ENCODE measurements at places on chromosomes 6 and 20. TPM values are rescaled to one million over a fixed set of nuclear protein-coding genes. Genes with fewer than 3 reads are reported as not detected.

HTR1E gene
- not detected for polyA plus RNA-seq

MYT1 gene
- 0.01 TPM for polyA plus RNA-seq

SLC24A3 gene
- polyA plus RNA-seq: 0.15 TPM

OTOR gene
- polyA plus RNA-seq: not detected

PTCHD4 gene
- polyA plus RNA-seq: 0.13 TPM

CRISP2 gene
- polyA plus RNA-seq: not detected

VGLL2 gene
- polyA plus RNA-seq: not detected

ECI2 gene
- 54.9 TPM for polyA plus RNA-seq

ACSS2 gene
- polyA plus RNA-seq: 134 TPM

CDC25B gene
- polyA plus RNA-seq: 64.1 TPM

ISM1 gene
- 0.68 TPM for polyA plus RNA-seq

DEFB115 gene
- not detected for polyA plus RNA-seq

KCNK5 gene
- 0.02 TPM for polyA plus RNA-seq

RAB32 gene
- polyA plus RNA-seq: 96.0 TPM

ELOVL4 gene
- polyA plus RNA-seq: 5.2 TPM

DCBLD1 gene
- 10.1 TPM for polyA plus RNA-seq

PRICKLE4 gene
- polyA plus RNA-seq: 0.55 TPM

IP6K3 gene
- not detected for polyA plus RNA-seq

SPATS1 gene
- polyA plus RNA-seq: not detected

C6orf15 gene
- polyA plus RNA-seq: 0.78 TPM

C6orf52 gene
- 1.4 TPM for polyA plus RNA-seq

ADGRG6 gene
- 5.7 TPM for polyA plus RNA-seq

MBOAT1 gene
- 2.0 TPM for polyA plus RNA-seq

ADGRB3 gene
- polyA plus RNA-seq: not detected

RBBP8NL gene
- not detected for polyA plus RNA-seq

DYNLT1 gene
- 208 TPM for polyA plus RNA-seq

EYA2 gene
- not detected for polyA plus RNA-seq

DPPA5 gene
- not detected for polyA plus RNA-seq

ME1 gene
- 22.3 TPM for polyA plus RNA-seq

RAB44 gene
- 0.01 TPM for polyA plus RNA-seq

NUS1 gene
- polyA plus RNA-seq: 16.1 TPM

COL9A3 gene
- polyA plus RNA-seq: 14.4 TPM

ENTPD6 gene
- polyA plus RNA-seq: 70.2 TPM

SLC17A9 gene
- polyA plus RNA-seq: 0.29 TPM

PSORS1C1 gene
- polyA plus RNA-seq: 19.7 TPM

KIF25 gene
- not detected for polyA plus RNA-seq
